Stimulated activated memory B cell treated with anti-CD40 and anti-IgM and Interleukin-4, amounts not matched to agents 10 μg/mL and 1 μg/mL and 100 μg/mL, for 72 hours (primary cell): ENCODE measurements at places on chromosomes 5 and 9.
A peak's percentile ranks its signal among the peaks of the same experiment; 100 is the strongest.

DNA sequence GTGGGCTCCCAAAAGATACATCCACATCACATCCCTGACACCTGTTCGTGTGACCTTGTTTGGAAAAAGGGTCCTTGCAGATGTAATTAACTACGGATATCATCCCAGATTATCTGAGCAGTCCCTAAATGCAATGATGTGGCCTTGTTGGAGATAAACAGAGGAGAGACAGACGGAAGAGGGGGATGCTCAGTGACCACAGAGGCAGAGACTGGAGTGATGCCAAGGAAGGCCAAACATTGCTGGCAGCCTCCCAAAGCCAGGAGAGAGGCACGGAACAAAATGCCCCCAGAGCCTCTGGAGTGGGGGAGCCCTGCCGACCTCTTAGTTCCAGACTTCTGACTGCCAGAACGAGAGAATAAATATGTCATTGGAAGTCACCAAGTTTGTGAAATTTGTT, 15.0 kb upstream of the VAV2 start:
- H3K4me3 ChIP-seq, result no peak overlapping the region
- no peaks in the 10 kb centered on the region for H3K4me1 ChIP-seq
- H3K27ac ChIP-seq, result no peak overlapping the region
- no peaks in the 10 kb centered on the region for H3K36me3 ChIP-seq

GRCh38 chr5:171523781-171524180, 104.3 kb downstream of the FGF18 start:
- H3K36me3 ChIP-seq, result no peaks in the 10 kb centered on the region
- no peak overlapping the region for H3K27ac ChIP-seq
- no peaks in the 10 kb centered on the region for H3K4me1 ChIP-seq
- peaks cover 24% of the 10 kb centered on the region for H3K27me3 ChIP-seq

DNA sequence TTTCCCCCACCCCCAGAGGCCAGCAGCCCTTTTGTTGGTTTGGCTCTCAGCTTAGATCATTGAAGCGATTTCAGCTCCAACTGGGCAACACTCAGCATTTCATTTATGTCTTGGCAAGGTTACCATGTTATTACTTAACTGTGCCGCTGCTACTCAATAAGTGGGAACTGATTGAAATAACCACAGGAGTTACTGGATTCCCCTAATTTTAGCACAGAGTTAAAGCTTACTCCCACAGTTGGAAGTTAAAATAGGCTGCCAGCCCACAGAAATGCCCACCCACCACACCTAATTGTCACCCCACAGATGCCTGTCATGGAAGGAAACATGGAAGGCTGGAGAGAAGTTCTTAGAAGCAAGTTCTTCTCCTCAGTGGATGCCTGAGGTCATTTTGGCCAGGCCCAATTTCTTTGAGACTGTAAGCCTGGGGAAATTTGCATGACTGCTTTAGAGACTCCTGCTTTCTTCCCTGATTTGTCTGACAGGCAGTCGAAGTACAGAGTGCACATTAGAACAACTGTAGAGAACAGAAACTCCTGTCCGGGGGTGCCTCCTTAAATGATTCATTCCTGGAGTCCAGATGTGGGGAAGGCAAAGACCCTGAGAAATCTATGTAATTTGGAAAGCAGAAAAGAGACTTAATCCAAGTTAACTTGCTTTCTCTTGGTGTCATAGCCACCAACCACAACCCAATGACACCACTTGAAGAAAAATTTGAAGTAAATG, 370.0 kb downstream of the ZSWIM6 start:
- H3K36me3 ChIP-seq, result no peaks in the 10 kb centered on the region
- no peak overlapping the region for H3K27ac ChIP-seq
- no peaks in the 10 kb centered on the region for H3K4me1 ChIP-seq
- peaks cover 16% of the 10 kb centered on the region for H3K27me3 ChIP-seq

GRCh38 chr9:82255481-82256176, 267.1 kb downstream of the SPATA31D1 start:
- no peak for ATAC-seq
- no peaks in the 10 kb centered on the region for H3K27me3 ChIP-seq
- no peaks in the 10 kb centered on the region for H3K36me3 ChIP-seq
- no peak overlapping the region for H3K4me3 ChIP-seq
- H3K4me1 ChIP-seq, result no peaks in the 10 kb centered on the region
- no peak overlapping the region for H3K27ac ChIP-seq

DNA sequence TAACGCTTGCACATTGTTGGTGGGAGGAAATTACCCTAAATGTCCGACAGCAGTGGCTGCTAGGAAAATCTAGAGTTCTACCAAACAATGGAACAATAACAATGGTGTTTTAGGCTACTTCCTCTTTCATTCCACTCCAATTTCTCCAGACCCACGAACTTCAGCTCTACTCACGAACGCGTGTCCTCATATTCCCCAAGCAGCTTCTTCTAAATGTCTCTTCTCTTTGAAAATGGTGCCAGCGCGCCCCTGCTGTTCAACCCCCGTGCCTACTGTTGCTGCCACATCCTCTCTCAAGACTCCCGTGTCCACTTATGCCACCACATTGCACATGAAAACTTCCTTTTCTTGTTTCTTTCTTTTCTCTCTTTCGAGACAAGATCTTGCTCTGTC, 25.6 kb downstream of the OR2V2 start:
- H3K27ac ChIP-seq, result peak overlapping the region; percentile 74
- peaks cover 30% of the 10 kb centered on the region for H3K27me3 ChIP-seq
- ATAC-seq, result peak; percentile 54
- H3K4me3 ChIP-seq, result peak overlapping the region; percentile 71
- H3K36me3 ChIP-seq, result peaks cover 5% of the 10 kb centered on the region
